Activated naive CD8-positive, alpha-beta T cell treated with anti-CD3 and anti-CD28 coated beads, Interleukin-2, amount 10 ng/mL, durations not matched to agents 7 days and 5 days (primary cell): ENCODE measurements at places on chromosomes 7 and 10. TPM values are rescaled to one million over a fixed set of nuclear protein-coding genes. Genes with fewer than 3 reads are reported as not detected.
A peak's percentile ranks its signal among the peaks of the same experiment; 100 is the strongest.

CFAP70 gene
- 2.0 TPM for total RNA-seq

LDB3 gene
- not detected for total RNA-seq

RGS10 gene
- 157 TPM for total RNA-seq

MYOF gene
- total RNA-seq = 1.9 TPM

FXYD4 gene
- not detected for total RNA-seq

GDF2 gene
- not detected for total RNA-seq

CACNA2D1 gene
- total RNA-seq = not detected

PRKCQ gene
- 61.8 TPM for total RNA-seq

CYCS gene
- total RNA-seq = 94.7 TPM

PIP gene
- not detected for total RNA-seq

GRCh38 chr10:119973281-119973680 lies 80.8 kb downstream of the SEC23IP start:
- no peak for DNase-seq

- DNase-seq = no peak
Observed at GRCh38 chr10:49179699-49180443, 8.3 kb downstream of the TMEM273 start.

DNA sequence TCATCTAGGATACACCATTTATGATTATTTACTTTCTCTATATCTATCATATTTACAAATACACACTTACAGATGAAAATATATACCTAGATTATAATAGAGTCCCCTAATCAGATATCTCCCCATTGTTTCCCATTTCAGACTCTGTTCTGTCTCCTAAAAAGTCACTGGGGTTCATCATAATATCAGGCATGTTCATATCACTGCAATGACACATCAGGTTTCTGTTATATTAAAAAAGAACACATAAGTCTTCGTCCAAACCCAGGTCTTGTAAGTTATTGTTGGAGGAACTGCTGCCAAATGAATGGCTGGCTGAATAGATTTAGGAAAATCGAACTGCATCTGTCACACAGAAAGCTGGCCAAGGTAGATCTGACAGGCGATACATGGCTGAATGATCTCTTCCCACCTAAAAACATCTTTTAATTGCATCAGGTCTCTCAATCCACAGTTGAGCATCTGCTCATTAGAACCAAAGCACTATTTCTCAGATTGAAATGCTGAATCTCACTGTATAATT lies 178.7 kb downstream of the CACNA2D1 start:
- DNase-seq = no peak

GRCh38 chr7:20293336-20293735 lies 37.4 kb upstream of the ITGB8 start:
- DNase-seq = no peak

DNA sequence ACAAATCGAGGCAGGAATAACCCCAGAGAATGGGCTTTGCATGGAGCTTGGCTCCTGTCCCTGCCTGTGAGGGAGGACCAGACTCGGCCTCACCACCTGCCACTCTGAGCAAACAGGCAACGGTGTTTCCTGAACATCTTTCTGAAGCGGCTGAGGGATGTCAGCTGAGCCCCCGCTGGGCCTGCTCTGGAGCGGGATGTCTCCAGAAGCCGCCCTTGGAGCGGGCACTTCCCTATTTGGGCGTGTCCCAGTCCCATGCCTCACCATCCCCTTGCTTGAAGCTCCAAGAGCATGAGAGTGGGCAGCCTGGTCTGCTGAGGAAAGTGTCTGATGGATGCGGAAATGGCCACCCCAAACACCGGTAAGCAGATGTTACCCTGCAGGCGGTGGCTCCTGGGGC lies 10.2 kb downstream of the ALKBH4 start:
- no peak for DNase-seq

DNA sequence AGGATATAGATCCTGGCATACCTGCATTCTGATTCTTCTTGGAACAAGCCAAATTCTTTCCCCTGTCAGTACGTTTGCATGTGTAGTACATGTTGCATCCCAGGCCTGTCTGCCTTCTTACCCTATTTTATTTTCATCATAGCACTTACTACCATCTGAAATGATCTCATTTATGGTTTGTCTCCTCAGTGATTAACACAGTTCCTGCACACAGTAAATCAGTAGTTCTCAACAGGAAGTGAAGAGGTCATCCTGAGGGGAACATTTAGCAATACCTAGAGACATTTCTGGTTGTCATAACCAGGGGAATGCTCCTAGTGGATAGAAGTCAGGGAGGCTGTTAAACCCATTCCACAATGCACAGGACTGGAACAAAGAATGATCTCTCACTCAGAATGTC lies 38.2 kb upstream of the SLC26A4 start:
- no peak for DNase-seq

DNA sequence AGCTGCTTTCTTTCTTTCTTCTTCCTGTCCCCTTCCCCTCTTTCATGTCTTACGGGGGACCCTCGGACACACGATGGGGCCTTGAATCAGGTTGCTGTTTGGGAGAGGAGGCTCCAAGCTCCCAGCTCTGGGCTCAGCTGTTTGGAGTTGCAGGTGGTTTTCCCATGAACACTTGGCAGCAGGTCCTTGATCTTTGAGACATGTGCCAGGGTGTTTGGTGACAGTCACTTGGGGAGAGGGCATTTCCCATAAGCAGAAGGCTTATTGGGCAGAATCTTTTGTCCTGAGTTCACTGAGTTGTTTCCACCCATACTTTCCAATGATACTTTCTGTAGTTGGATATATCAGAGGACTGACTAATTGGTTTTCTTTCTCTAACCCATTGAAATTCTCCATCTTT lies 104.7 kb upstream of the SH2B2 start:
- DNase-seq = no peak

GRCh38 chr7:140646931-140647647 lies 6.5 kb upstream of the DENND2A start:
- peak; percentile 38 for DNase-seq

- DNase-seq = no peak
Observed at GRCh38 chr7:143892527-143893300, 9.3 kb downstream of the TCAF1 start.

DNA sequence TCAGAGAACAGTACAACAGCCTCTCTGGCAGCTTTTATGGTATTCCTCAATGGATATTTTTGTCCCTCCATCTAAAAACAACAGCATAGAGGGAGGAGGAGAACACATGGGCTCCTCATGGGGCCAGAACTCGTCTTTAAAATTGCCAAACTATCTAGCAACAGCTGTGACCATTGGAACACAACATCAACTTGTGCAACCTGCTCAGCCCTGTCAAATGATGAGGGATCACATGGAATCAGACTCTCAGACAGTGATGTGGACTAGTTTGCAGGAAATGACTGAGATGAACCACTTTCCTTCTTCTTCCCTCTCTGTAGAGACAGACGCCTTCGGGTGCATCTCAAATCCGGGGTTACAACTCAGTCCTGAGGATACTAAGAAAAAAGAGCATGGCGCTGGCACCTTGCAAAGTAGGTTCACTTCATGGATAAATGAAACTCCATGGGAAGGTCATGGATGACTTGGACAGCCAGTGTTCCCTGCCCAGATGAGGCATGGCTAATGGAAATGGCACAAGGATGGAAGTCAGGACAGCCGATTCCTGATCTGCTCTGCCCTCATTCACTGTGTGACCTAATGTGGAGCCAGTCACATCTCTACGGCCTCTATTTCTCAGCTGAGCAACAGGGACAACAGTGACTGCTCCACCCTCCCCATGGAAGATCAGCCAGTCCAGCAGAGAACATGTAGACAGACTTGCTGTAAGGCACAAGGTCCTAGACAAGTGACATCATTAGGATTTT lies 24.6 kb upstream of the DGKI start:
- no peak for DNase-seq

- no peak for DNase-seq
Observed at GRCh38 chr10:92175164-92175563, 115.7 kb downstream of the CPEB3 start.

- DNase-seq = peak; percentile 37
Observed at GRCh38 chr10:42988517-42989395, 88.1 kb upstream of the RET start.

GRCh38 chr10:133343558-133343957 lies 3.6 kb upstream of the PRAP1 start:
- DNase-seq = no peak

DNA sequence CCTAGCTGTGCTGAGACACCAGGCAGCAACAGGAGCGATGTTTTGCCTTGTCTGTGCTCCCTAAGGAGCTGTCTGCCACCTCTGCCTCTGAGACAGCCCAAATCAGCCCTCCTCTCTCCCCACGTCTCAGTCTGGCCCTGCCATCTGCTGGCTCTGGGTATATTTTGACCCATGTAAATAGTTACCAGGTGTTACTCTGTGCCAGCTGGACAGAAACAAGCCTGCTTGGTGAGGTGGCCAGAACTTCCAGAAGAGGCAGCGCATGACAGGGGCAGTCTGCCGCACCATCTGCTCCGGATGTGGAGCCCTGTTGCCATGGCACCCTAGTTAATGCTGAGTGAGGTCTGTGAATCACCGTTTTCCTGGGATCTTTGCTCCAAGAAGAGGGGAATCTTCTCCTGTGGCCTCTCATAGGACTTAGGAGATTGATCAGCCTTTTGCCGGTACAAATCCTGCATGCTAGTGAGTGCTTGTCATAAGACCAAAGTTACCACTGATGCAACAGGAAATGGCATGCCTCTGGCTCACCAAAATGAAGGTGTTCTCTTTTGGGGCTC lies 31.8 kb downstream of the GSTO2 start:
- no peak for DNase-seq

GRCh38 chr10:32253821-32254220 lies 93.1 kb downstream of the EPC1 start:
- DNase-seq = no peak

DNA sequence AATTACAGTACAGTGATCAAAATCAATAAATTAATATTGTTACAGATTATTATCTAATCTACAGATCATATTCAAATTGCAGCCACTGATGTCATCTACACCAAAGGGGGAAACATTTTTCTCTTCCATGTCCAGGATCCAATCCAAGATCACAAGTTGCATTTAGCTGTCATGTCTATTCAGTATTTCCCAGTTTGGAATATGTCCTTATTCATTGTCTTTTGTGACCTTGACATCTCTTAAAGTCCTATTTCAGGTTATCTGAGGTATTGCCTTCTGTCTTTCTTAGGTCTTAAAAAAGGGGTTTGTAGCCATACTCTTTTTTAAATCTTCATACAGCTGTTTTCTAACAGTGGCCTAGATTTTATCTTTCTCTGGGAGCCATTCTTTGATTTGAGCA lies 93.3 kb downstream of the MLLT10 start:
- DNase-seq = no peak

- no peak for DNase-seq
Observed at GRCh38 chr10:58839771-58840170, 327.1 kb downstream of the BICC1 start.

GRCh38 chr10:87987206-87987605 lies 123.8 kb downstream of the PTEN start:
- DNase-seq = no peak

DNA sequence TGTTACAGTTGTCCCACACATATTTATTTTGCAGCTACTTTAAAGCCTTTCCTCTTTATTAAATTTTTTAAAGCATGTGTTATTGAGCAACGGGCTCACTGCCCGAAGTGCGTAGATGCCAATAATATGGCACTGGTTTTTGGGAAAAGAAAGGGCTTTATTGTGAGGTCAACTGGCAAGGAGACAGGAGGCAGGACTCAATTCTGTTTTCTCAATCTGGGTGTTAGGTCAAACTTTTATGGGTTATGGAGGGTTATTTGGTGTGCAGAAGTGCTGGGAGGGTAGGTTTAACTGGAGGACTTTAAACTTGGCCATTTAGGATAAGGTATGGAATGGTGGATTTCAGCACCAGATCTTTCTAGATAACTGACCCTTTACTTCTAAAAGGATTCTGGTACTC lies 183.6 kb downstream of the LRRC4 start:
- DNase-seq = no peak

- DNase-seq = no peak
Observed at GRCh38 chr10:126640401-126640800, 30.1 kb downstream of the C10orf90 start.

- DNase-seq = no peak
Observed at GRCh38 chr7:94418851-94419250, 24.2 kb downstream of the COL1A2 start.

DNA sequence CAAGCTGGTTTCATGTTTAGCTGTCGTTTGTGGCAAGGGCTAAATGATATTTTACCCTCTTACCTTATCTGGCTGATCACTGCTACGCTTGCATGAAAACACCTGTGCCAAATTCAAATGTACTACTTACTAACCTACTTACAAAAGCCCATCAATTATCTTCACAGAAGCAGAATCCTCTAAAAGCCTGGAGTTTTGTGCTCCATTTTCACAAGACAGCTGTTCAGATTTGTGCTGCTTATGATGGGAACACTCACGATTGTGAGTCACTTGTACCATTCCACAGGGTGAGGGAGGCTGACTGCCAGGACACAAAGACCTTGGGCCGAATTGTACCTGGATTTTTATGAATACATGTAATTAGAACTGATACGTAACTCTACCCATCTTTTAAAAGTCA lies 245.0 kb upstream of the NPY start:
- no peak for DNase-seq

GRCh38 chr7:84251277-84251781 lies 56.7 kb upstream of the SEMA3A start:
- no peak for DNase-seq

DNA sequence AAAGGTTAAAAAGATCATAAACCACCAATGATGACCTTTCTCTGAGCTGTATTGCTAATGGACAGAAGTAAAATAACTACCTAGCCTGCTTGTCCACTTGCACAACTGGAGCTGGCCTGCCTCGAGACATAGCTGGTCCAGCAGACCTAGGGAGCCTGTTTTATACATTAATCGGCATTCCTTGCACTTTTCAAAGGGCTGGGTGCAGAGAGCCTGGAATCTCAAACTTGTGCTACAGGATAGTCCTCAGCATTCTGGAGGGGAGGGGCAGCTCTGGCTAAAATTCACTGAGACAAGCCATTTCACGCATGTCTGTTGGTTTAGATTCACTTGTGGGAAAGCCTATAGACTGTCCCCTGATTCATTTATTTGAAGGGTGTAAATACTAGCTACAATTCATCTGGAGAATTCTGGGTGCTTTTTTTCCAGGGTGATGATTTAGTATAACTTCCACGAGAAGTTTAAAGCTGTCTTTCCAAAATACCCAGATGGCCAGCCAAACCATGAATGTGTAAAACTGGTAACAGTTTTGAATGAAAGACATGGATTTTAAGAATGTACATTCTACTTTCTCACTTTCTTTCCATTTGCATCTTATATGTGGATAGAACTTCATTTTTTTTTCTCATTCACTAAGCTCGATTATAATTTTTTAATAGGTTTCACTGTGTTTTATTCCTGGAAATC lies 389.4 kb downstream of the KCNMA1 start:
- DNase-seq = no peak

GRCh38 chr7:95322854-95323253 lies 1.5 kb downstream of the PON1 start:
- DNase-seq = no peak

- no peak for DNase-seq
Observed at GRCh38 chr7:69182596-69183467, 415.4 kb upstream of the AUTS2 start.
